ENCODE measurements at places on chromosomes 1 and 21.

DNA sequence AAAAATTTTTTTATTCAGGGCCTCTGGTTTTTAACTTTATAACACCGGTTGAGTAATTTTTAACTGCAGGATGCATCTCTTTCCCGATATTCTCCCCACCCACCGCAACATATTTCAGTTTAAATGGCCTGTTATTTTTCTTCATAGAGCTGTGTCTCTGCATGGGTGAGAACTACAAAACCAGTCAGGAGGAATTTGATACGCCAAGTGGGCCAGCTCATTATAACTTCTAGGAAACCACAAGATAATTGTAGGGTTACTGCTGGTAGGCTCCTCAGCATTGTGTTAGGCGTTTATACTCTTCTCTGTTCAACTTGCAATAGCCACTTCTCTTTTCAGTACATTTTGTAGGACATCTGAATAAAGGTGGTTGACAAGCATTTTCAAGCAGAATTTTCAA is 169.7 kb downstream of the PBX1 start:
- no peak for DNase-seq

DNA sequence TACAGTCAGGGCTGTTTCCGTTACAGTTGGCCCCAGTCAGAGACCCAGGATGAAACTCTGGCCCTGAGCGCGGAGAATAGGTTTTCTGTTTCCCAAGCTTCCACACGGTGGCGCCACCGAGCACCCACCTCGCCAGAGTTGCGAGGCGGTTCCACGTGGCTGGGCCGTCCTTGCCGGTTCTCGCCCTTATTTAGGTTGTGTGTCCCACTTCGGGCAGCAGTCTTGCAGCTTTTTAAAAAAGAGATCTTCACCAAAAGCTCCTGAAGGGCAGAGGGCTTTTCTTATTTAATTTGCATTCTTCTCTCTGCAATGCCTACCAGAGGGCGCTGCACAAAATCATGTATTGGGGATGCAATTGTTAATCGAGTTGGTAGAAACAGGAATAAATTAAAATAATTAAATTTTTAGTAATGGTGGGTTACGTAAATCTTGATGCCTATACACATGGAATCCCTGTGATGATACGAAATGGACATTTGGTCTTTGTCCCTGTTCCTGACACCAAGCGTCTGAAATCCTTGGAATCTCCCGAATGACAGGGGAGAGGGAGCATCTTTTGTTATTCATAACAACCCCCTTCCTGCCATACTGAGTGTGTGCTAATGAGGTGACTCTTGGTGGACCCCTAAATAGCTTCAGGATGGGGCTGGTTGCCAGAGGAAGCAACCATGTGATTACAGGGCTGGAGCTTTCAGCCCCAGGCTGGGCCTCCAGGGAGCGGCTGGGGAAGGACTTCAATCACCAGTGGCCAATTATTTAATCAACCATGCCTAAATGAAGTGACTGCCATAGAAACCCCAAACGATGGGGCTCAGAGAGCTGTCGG is 5.6 kb upstream of the S100A7 start:
- peak; percentile 89 for DNase-seq

- DNase-seq: no peak
Observed at GRCh38 chr1:238241607-238242006, 350.9 kb upstream of the ZP4 start.

DNA sequence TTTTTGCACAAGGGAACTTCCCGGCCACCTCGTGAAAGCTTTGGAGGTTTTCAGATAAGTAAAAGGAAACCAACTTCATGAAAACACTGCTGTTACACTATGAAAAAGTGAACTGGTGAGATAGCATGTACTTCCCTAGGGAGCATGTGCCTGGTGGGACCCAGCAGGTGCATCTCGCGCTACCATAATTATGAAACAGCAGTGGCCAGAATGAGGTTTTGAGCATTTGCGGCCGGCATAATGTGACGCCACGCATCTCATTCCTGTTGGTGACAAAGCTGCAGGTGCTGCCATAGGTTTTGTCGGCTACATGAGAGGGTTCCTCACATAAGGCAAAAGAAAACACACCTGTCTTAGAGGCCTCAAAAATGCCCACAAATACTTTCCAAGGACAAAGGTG is 1.7 kb downstream of the KRTAP10-3 start:
- peak; percentile 48 for DNase-seq

DNA sequence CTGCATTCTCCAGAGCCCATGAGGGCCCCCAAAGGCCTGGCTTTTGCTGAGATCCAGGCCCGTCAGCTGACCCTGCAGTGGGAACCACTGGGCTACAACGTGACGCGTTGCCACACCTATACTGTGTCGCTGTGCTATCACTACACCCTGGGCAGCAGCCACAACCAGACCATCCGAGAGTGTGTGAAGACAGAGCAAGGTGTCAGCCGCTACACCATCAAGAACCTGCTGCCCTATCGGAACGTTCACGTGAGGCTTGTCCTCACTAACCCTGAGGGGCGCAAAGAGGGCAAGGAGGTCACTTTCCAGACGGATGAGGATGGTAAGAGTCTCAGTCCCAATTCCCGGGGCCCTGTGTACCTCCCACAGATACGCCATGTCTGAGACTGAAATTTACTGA is 39.1 kb downstream of the PTPRU start:
- DNase-seq: peak; percentile 36

DNA sequence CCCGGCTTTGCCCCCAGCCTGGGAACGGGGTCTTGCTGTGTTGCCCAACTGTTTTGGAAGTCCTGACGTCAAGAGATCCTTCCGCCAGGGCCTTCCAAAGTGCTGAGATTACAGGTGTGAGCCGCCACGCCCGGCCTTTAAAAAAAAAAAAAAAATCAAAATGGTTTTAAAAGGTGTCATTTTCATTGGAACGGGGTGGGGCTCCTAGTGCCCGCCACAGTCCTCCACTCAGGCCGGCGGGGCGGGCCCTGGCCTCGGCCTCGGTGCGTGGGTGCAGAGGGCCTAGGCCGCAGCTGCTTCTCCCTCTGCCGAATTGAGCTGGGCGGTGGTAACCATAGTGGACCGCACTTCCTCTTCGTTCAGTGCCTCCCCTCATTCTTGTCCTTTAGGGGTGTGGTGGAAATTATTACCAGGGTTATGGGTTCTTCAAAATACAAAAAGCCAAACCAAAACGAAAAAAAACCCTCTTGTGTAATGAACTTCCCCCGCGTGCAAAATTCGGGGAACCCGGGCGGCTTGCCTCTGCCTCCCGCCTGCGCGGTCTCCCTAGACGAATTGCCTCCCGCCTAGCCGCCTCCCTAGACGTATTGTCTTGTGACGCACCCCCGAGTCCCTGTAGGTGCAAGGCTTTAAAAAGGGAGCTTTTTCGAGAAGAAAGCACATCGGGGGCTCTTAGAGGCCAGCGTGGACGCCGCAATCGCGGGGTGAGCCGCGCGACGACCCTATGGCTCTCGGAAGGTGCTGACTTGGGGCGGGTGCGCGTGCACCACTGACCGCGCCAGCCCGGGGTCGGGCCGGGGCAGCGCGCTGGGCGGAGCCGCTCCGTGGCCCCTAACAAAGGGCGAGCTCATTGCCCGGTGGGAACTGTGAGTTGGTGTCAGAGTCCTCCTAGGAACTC is 10.5 kb upstream of the SPEN start:
- peak; percentile 87 for DNase-seq

DNA sequence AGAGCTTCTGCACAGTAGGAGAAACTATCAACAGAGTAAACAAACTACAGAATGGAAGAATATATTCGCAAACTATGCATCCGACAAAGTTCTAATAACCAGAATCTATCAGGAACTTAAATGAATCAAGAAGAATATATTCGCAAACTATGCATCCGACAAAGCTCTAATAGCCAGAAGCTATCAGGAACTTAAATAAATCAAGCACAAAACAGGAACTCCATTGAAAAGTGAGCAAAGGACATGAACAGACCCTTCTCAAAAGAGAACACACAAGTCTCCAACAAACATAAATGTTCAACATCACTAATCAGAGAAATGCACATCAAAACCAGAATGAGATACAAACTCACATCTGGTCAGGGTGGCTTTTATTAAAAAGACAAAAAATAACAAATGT is 126.9 kb downstream of the VAV3 start:
- DNase-seq: no peak

DNA sequence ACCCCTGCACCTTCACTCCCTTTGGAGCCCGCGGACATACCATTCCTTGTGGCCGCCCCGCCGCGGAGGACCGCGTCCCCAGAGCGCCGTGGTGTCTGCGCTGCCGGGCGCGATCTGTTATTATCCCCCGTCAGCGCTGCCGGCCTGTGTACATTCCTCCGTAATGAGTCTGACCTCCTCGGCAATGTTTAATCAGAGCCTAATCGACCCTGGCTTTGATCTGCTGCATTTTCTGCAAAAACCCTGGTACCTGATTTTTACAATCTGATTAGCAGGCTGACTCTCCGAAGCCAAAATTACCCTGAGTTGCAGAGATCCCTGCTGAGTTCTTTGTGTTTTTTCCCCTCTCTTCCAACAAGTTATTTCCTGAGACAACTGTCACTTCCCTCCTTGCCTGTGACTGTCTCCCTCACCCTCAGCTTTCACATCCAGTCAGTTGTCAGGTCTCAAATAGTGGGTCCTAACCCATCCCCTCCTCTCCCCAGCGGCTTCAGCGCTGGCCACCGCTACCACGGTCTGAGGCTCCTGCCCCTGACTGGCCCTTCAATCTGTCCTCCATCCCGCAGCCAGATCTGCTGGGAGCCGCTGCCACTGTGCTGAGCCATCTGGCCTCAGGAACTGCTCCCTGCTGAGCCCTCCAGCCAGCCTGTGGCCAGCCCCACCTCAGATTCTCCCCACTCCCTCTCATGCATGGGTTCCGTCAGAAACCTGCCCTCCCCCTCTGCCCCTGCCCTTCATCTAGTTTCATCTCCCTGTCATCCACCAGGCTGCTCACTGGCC is 53.5 kb downstream of the GLIS1 start:
- DNase-seq: no peak

GRCh38 chr1:245278846-245279245 is 124.1 kb downstream of the KIF26B start:
- no peak for DNase-seq

GRCh38 chr1:76494807-76495206 is 372.5 kb upstream of the ST6GALNAC5 start:
- no peak for DNase-seq

DNA sequence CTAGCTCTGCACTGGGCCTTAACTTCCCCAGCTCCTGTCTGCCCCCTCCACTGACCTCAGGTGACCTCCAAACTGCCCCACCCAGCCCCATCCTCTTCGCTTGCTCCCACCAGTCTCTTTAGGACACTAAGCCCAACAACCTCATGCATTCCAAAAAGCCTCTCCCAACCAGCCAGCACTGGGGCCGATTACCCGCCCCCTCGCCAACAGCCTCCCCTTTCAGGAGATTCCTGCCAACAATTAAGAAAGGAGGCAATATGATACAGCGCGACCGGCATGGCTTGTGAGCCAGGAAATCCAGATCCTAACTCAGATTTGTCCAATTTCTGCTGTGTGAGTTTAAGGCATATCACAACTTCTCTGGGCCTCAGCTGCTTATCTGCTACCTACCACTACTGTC is 14.7 kb downstream of the KANK4 start:
- peak; percentile 28 for DNase-seq

- peak; percentile 1 for DNase-seq
Observed at GRCh38 chr1:37325509-37326437, 148.6 kb upstream of the ZC3H12A start.

GRCh38 chr1:10665930-10666850 is 130.3 kb downstream of the CASZ1 start:
- DNase-seq: no peak

- DNase-seq: no peak
Observed at GRCh38 chr1:185788386-185788785, 54.2 kb downstream of the HMCN1 start.

DNA sequence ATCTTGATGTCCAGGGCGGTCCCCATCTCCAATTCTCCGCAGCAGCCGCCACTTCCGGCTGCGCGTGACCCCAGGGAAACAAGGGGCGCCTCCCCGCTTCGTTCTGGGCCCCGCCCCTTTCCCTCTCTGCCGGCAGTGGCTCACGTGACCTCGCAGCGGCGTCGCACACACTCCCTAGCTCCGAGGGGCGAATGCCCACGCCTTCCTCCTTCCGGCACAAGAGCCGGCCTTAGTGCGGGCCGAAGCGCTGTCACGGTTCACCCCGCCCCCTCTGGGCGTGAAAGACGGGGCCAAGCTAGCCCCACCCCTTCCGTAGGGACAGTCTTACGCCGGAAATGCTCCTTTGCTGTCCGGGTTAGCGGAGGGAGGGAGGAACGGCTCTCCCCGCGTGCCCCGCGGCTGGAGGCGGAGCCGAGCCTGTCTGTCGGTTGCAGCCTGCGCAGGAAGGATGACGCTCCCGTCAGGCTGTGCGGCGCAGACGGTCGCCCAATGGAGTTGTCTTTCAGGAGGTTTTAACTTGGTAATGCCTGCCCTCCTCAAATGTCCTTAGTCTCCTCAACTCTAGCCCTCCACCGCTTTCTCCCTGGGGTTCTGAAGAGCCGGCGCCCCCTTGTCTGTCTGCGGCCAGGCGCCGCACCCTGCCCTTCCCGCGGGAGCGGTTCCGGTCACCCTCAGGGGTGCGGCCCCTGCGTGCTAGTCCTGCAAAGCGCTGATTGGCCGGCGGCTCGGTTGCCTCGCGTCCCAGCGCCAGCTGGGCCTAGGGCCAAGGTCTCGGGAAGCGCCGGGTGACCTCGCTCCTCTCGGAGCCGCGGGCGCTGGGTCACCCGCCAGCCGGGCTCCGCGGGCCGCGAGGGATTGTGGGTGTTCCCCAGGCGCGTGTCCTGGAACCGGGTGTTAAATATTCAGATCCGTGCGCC is at the start of gene VPS26C:
Gene VPS26C (minus strand): TSS at position 66 of the 917 bp plus-strand sequence. CDS start 40 bp downstream, at position 26.
- DNase-seq: peak; percentile 100

DNA sequence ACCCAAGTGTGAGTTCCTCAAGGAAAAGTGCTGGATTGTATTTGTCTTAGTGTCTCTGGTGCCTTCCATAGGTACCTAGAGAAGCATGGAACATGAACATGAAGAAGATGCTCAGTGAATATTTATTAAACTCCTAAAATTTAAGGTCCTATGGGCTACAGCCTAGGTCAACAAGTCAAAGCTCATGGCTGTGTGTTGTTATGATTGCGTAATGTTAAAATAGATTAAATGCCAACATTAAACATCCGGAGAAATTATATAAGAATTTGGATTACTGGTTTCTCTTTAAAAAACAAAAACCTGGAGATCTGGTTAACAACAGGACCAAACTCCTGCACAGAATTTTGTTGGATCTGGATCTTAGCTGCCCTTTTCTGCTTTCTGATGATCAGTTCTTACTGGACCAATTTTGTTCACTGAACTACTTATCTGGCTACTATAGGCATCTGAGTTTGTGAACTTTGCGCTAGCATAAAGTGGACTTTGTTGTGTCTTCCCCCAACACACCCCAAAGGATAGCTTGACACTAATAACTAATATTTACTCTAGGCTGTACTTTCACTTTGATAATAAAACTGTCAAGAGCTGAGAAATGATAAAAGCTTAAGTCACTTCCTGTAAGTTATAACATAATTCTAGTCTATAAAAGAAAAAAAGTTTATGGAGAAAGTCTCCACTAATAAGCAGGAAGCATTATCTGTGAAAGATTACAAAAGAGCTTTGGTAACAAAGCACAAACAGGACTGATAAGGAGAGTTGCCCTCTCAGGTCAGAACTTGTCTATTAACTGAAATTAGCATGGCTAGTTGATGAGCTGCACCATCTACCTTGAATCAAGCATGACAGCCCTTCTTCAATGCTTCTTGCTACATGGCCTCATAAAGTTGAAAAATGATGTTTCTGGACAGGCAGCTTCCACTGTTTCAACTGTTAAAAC is 20.7 kb downstream of the F5 start:
- no peak for DNase-seq

GRCh38 chr1:110708974-110709440 is 34.3 kb upstream of the KCNA3 start:
- DNase-seq: no peak

- DNase-seq: no peak
Observed at GRCh38 chr1:84433258-84434080, 35.2 kb downstream of the DNASE2B start.
